ENCODE measurements at places on chromosomes 6 and 20.

GRCh38 chr6:158536084-158536890 is 23.6 kb upstream of the TMEM181 start:
- peak; percentile 87 for DNase-seq

DNA sequence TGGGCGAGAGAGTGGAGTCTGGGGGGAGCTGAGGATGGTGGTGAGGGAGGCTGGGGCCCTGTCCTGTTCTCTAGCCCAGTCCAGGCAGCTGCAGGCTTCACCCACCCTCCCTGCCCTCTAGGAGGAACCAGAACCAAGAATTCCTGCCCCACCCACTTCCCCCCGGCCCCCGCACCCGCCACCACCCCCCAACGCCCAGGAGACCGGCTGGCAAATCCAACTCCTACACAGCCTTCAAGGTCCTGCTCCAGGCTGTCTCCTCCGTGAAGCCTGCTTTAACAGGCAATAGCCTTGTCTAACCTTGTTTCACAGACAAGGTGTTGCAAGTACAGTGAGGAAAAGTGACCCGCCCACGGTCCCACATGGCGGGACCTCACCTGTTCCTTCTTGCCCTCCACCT is 2.4 kb downstream of the SPDEF start:
- no peak for DNase-seq

GRCh38 chr20:41467690-41468089 is 101.1 kb upstream of the EMILIN3 start:
- no peak for DNase-seq

- no peak for DNase-seq
Measured at GRCh38 chr20:40610730-40611129, 78.3 kb downstream of the MAFB start.

- DNase-seq: no peak
Measured at GRCh38 chr6:155171109-155171746, 92.6 kb upstream of the CLDN20 start.

GRCh38 chr20:16606468-16607070 is 33.3 kb upstream of the KIF16B start:
- DNase-seq: no peak

DNA sequence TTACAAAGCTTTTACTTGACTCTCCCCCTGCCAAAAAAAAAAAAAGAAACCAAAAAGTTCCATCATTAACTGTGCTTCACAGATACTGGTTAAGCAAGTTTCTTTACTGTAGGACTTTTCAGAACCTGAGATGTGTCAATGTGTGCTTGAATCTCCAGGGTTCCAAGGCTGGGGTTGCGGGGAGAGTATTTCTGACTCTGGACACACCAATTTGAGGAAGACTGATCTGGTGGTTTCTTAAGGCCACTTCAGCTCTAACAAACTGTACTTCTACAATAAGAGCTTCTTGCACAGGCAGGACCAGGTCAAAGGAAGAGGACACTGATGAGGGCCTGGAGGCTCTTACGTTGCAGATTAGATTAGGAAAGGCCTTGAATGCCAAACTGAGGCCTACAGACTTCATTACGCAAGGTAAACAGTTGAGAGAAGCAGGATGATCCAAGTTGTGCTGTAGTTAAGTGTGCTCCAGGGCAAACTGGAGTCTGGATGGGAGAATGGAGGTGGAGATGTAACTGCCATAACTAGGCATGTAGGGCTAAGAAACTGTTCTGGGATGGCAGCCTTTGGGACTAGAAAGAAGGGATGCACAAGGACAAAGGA is 24.4 kb downstream of the COMMD7 start:
- DNase-seq: no peak

DNA sequence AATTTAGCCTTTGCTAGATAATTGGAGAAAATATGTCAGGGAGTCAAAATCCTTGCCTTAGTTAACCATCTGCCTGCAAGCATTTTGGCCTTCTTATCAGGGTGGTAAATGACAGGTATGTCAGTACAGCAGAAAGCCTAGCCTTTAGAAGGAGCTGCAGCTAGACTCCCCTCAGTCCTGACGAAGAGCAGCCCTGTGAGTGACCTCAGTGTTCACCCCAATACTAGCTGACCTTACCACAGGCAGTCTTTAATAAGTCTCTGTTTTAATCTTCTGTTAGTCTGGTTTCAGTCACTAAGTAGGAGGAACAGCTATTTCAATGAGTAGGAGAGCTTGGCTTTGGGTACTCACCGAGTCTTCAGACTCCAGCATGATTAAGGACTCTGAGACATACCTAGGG is 340.0 kb upstream of the FLRT3 start:
- DNase-seq: no peak

GRCh38 chr20:51022803-51023616 is at the start of gene KCNG1:
Gene KCNG1, minus strand, starts transcription at chr20:51023107. Its CDS starts 12,769 bp downstream, at chr20:51010338.
- peak; percentile 85 for DNase-seq

DNA sequence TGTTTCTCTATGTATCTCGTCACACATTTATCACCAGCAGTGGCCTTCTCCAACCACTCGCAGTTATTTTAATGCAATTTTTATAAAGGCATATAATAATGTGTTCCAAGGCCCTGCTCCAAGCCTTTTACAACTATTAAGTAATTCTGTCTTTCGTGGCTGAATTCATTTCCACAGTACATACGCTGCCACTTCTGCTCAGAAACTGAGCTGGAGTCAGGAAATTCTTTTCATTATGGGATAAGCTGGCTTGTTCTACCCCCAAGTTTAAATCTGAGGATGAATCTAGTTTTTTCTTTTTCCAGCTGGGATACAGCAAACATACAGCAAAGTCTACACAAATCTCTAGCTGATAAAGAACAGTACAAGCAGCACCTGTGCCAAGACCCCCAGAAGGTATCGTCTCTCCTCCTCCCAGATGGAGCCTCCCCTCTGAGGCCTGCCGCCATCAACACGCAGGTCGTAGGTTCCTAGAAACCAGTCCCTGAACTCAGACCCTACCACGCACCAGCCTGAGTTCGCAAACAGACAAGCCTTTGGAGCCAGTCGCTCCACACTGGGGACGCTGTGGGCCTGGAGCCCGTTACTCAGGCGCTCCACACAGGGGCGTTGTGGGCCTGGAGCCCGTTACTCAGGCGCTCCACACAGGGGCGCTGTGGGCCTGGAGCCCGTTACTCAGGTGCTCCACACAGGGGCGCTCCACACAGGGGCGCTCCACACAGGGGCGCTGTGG is 263.5 kb downstream of the THBS2 start:
- no peak for DNase-seq

GRCh38 chr20:44296011-44296410 is 15.0 kb downstream of the FITM2 start:
- no peak for DNase-seq

GRCh38 chr20:43560974-43561373 is 2.1 kb downstream of the SGK2 start:
- no peak for DNase-seq

DNA sequence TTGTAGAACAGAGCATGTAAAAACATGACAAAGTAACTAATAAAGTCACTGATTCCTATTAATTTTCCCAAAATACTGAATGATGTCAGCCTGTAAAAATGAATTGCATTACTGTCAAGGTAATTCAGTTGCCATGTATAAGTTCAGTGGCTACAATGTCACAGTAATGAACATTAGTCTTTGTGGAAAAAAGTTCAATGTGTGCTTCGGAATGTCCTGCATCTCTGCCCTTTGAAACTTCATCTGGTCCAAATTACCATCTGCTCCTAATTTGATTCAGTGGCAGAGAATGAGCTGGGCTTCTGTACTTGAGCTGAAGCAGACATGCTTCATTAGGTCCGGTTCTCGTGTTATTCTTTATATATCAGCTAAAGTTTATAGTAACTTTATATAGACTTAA is 567.4 kb downstream of the COL12A1 start:
- DNase-seq: no peak

DNA sequence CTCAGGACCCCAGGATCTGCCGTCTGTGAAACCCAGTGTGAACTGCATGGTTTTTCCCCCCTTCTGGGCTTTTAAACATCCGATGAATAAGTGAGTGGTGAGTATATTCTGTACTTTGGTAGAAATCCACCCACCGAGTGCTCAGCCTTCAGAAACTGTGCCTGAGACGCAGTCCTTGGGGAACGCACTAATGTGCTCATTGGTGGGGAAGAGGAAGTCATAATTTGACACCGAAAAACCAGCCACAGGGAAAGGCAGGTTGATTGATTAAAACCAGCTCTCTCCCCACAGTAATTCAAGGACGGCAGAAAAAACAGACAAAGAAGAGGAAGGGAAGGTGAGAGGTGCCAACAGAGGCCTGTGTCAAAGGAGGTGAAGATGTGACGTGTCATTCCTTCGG is 21.7 kb downstream of the EDN3 start:
- no peak for DNase-seq

DNA sequence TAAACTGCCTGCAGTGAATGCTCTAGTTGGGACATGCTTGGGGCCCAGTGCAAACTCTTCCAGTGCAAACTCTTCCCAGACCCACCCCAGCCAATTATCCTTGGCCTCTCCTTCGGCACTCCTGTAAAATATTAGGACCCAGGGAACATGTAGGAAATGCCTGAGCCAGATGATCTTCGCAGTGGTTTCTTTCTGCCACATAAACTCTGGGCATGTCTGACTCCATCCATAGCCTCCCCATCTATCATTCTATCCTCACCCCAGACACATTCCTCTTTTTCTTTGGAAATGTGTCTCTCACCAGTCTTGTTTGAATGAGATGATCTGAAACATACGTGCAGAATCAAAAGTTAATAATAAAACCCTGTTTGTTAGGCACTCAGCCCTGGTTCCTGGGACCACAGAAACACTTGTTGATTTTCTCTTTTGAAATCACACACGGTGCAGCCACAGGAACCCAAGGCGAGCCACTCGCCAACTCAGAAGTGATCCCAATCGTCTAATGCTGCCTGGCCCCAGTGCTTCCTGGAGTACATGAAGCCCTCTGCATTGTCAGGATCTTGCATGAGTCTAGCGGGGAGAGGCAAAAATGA is 108.9 kb upstream of the CST7 start:
- DNase-seq: no peak

DNA sequence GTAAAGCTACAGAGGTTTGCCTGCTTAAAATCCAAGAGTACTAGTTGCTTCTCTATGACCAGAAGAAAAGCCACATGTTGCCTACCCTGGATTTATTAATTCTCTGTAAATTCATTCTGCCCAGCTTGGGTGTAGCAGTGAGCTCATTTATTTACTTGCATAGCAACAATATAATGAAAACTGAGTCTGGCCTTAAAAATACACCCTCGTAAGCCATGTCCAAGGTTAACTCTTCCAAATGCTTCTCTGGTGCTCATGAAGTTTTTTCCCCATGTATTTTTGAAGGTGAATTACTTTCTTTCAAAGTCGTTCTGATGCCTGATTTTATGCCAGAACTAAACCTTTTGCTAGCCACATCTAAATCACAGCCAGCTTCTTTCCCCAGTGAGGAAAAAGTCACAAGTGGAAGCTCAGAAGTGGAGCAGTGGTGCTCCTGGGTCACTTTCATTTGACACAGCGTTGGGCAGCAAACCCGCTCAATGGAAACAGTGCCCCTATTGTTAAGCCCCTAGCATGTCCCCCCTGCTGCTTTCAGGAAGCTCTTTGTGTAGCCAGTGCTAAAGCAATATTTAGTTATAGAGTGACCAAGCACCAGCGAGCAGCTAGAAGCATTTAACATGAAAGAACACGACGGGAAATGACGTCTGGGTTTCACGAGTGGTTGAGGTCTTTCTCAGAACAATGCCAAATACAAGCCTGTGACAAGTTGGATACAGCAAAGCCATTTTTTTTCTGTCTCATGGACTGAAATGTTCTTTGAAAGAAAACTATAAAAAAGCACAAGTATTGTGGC is 29.8 kb downstream of the NEDD9 start:
- DNase-seq: peak; percentile 60

DNA sequence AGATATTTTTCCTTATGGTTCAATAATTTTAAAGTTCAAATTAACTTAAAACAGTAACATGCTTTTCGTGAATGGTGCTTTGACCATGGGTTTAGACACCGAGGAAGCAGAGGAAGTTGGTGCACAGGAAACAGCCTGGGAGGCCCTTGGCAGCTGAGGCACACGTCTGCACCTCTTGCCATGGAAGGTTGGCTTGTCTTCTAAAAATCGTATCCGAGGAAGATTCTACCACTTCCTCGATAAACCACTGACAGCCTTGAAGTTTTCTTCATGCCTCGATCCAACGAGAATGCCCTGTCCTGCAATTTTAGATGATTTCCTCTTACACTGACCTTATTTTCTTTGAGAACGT is 12.2 kb downstream of the DLL1 start:
- no peak for DNase-seq

DNA sequence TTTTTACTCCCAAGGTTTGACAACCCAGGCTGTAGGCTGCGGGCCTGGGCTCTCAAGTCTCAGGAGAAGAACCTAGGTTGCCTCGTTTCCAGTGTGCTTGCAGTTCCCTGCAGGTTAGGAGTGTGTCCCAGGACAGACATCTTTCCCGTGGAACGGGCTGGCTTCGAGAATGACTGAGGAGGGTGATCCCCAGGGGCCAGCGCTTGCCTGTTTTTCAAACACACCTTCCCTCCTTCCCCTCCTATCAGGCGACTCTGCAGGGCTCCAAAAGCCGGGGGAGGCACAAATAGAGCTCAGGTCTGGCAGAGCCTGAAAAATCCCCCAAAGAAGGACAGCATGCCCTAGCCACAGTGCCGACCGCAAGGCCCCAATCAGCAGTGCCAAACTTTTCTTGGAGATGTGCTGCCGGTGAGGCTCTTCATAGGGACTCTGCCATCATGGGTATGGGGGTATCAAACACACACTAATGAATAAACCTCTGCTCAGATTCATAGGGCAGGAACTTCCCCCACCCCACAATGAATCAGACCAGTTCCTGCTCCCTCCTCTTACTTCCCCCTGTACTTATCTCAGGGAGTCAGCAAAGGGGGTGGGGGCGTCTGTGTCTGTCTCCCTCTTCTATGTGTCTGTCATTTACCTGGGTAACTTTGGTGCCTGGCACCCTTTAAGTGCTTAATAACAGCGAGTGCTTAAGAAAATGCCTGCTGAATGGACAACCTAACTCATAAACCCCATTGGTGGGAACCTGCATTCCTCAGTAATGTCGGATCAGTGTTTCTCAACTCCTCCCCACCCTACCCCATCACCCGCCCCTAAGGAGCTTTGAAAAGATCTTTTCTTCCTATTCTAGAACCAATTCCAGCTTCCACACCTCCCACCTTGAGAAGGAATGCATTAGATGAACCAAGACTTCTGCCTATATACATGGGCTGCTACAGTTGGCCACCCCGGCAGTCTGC is 1.6 kb downstream of the KCNG1 start:
- no peak for DNase-seq

DNA sequence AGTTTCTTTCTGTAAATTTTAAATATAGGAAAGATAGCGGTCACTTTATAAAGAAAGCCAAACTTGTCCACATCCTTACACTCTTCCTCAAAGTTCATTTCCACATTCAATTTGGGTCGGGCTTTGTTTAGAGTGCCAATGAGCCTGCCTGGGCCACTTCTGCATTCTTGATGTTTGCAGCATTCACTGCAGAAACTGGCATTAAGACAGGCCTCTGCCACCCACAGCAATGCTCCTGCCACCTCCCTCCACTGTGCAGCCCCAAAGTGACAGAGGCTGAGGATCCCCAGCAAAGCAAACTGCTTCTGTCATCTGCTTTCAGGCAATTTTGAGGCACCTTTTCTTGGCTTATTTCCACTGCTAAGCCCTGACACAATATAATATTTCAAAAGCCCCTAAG is 61.2 kb downstream of the TNFAIP3 start:
- DNase-seq: no peak

- no peak for DNase-seq
Measured at GRCh38 chr6:145761584-145761983, 26.3 kb upstream of the EPM2A start.

GRCh38 chr6:736657-737446 is 43.9 kb upstream of the EXOC2 start:
- no peak for DNase-seq

- no peak for DNase-seq
Measured at GRCh38 chr20:9110365-9110764, 41.5 kb downstream of the PLCB4 start.

- no peak for DNase-seq
Measured at GRCh38 chr20:48921883-48922820, 641 bp downstream of the ARFGEF2 start.

Data from left kidney (tissue), 8 donors.